Cerebellar nuclear complex (tissue), 1 donor: ENCODE measurements at places on chromosomes 12 and 14.

- no peak for DNase-seq
Measured at GRCh38 chr12:108699955-108700563, 31.3 kb downstream of the CORO1C start.

DNA sequence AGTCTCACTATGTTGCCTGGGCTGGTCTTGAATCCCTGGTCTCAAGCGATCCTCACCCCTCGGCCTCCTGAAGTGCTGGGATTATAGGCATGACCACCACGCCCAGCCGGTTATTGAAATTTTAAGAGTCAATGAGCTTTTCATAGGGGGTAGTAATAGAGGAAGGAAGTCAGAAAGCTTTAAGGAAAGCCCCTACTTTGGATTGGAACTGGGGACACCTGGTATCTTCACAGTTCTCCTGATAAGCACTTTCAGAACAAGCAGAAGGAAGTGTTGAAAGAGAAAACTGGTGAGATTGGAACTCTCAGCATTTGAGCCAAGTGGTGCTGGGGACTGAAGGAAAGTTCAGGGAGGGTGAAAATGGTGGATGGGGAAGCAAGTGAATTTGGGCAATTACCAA is 5.1 kb downstream of the SLC4A8 start:
- no peak for DNase-seq

DNA sequence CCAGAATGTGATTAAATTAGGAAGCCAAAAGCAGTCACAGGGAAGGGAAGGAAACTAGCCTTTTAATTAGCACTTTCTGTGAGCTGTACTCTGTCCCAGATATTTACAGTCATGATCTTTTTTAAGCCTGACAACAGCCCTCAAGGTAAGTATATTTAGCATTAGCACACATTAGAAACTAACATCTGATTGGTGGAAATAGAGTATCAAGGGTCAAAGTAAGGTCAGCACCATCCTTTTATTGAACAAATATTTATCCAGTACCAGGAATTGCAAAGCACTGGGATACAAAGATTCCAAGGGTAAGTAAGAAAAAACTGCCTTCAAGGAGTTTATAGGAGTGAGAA is 28.2 kb downstream of the RPGRIP1 start:
- DNase-seq: no peak

DNA sequence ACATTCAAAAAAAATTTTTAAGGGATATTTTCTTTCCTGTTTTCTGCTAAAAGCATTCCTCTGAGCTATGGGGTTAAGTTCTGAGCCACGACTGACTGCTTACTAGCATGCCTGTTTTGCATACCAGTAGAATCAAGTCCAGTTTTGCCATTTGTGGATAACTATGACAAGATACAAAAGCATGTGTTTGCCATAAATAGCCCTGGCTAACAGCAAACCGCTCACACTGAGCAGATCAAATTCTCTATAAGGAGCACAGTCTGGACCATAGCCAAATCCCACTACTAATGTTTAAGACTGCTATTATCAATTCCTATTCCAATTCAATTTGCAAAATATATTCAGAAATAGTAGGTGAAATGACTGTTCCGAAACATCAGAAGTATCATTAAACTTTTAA is 3.2 kb downstream of the CFL2 start:
- peak; percentile 17 for DNase-seq

DNA sequence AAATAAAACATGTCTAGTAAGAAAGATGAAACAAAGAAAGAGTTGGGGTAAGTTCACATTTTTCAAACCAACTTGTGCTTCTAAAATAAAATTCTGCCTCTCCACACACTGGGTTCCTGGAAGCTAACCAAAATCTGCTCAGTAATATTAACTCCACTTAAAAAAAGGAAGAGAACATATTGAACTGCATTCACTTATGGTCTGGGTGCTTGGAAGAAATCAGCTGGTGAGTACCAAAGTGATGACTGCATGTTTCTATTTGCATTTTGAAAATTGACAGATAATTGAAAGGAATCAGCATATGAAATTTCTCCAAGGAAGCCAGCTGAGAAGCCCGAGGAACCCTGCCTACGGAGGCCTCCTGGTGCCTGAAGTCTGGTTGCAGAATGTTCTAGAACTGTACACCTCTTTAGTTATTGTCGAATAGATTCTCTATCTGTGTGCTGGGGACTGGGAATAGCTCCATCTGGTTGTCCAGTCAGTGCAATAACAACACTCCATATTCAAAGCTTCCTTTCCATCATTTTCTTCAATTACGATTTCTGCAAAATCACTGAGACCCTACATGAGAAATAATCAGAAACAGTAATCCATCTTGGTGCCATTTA is 836.1 kb downstream of the VRK1 start:
- DNase-seq: no peak

DNA sequence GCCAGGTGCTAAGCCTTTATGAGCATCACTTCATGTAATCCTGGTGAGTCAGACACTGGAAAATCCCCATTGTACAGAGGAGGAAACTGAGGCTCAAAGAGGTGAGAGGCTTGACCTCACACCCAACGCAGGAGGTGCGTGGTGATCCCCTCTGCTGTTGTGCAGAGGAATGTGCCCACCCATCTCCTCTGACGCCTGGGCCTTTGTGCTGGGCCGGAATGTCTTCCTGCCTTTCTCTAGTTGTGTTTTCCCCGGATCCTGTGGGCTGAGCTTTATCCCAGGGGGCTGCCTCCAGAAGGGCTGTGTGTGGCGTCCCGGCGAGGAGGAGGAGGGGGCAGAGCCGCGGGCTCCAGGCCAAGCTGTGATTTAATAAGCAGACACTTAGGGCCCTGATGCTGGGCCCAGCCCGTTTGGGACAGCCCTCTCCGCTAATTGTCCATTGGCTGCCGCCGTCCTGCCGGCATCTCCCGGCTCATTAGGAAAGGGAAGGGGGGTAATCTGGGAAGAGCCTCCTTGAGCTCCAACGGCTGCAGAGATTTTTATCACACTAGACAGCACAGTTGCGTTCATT is 653.6 kb downstream of the MED13L start:
- DNase-seq: no peak

- DNase-seq: no peak
Measured at GRCh38 chr12:64618953-64619590, 8.8 kb downstream of the RASSF3 start.

DNA sequence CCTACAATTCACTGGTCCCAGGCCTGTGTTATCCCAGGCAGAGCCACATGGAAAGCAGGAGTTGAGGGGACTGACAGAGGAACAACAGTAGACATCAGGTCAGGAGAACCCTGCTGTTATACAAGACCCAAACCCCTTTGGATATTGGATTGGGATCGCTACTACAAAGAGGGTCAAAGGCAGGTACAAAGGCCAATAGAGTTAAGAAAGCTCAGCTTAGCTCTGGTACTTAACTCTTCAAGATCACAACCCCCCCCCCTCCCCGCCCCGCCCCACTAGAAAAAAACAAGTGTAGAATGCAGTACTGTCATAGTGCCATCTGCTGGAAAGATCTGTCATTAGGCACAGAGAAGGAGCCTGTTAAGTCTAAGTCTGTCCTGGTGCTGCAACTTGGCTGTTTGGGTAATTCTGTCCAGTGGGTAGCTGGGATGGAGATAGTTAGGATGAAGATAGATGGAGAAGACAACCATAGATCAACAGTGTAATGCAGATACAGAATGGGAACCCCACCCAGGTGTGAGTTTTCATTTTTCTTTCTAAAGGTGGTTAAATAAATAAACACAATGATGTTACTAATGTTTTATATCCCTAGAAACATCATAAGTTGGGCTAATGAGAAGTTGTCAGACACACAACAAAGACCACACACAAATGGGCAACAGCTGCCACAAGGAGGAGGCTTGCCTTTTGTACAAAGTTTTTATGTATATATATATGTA is 17.2 kb downstream of the REM2 start:
- no peak for DNase-seq

GRCh38 chr12:81542065-81543010 is 216.8 kb downstream of the PPFIA2 start:
- DNase-seq: no peak

DNA sequence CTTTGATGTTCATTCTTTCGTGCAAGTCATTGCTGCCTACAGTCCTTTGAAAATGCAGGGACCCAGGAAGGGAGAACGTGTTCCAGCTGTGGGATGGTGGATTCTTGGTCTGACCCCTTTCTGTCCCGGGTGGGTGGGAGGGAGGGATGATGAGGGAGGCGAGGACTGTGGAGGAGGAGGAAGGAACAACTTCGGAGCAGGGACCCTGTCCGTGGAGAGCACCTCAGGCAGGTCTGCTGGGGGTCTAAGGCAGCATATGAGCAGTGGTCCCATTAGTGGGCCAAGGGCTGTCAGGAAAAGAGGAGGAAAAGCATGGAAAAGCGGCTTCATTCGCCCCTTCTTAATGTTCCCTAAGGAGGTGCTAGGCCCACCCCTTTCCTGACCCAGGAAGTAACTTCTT is 36.0 kb downstream of the CACNA2D4 start:
- DNase-seq: no peak

GRCh38 chr12:108345716-108346633 is 6.9 kb upstream of the CMKLR1 start:
- no peak for DNase-seq

- DNase-seq: no peak
Measured at GRCh38 chr12:1843641-1844005, 23.3 kb downstream of the LRTM2 start.

- no peak for DNase-seq
Measured at GRCh38 chr12:101876861-101877805, at the start of gene DRAM1. Gene DRAM1, plus strand, starts transcription at chr12:101877580. Its CDS starts 210 bp downstream, at chr12:101877790.
